ENCODE measurements at places on chromosomes 1 and 21.

DNA sequence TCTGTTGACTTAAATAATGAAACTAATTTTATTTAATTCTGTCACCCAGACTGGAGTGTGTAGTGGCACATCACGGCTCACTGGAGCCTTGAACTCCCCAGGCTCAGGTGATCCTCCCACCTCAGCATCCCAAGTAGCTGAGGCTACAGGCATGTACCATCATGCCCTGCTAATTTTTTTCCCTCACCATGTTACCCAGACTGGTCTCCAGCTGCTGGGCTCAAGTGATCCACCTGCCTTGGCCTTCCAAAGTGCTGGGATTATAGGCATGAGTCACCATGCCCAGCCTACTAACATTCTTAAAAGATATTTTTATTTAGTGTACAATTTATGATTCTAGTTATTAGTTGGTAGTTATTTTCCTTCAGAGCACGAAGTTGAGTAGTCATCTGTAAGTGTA, 49.5 kb downstream of the NRDC start:
- DNase-seq: no peak

GRCh38 chr1:68442822-68443556, 6.8 kb downstream of the RPE65 start:
- peak; percentile 55 for DNase-seq

DNA sequence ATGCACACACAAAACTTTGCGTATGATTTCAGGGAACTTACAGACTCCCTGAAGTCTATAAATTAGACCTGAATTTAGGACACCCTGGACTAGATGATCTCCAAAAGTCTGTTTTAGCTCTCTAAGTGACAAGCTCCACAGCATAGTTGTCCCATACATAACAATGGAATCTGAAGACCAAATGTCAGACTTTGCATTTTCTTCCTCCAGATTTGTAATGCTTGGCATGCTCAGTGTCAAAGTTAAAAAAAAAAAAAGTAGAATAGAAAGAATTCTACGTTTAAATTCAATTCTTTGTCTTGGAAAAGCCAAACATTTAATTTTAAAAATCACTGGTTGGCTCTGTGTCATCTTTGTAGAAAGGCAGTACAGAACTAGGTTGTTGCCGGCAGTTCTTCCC, 66.7 kb downstream of the OLFML2B start:
- DNase-seq: no peak

- no peak for DNase-seq
Observed at GRCh38 chr1:78091215-78091813, 45.5 kb downstream of the GIPC2 start.

DNA sequence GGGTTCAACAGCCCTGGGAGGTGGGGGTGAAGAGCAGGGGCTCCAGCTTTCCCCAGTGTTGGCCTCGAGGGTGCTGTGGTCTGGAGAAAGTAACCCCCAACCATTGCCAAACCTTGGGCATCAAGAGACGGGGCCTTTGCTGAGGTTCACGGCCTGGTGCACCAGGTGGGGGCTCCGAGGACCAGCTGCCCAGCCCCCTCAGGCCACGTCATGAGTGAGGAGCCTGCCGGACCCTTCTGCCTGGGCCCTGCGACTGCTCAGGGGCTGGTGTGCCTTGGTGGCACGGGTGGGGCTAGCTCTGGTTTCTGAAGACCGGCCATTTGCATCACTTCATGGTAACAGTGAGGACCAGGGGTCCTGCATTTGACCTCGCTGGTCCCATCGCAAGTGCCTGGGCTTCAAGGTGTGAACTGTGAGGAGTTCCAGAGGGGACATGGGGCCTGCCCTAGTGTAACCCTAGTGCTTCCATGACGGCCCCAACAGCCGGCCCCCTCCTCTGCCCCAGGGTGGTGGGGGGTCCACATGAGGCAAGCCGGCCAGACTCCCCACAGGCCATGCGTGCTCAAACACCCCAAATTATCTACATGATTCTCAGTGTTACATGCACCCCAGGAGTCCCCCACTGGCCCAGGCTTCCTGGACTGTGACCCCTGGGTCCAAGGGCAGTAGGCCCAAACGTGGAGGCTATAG, 13.5 kb downstream of the MORN1 start:
- DNase-seq: no peak

DNA sequence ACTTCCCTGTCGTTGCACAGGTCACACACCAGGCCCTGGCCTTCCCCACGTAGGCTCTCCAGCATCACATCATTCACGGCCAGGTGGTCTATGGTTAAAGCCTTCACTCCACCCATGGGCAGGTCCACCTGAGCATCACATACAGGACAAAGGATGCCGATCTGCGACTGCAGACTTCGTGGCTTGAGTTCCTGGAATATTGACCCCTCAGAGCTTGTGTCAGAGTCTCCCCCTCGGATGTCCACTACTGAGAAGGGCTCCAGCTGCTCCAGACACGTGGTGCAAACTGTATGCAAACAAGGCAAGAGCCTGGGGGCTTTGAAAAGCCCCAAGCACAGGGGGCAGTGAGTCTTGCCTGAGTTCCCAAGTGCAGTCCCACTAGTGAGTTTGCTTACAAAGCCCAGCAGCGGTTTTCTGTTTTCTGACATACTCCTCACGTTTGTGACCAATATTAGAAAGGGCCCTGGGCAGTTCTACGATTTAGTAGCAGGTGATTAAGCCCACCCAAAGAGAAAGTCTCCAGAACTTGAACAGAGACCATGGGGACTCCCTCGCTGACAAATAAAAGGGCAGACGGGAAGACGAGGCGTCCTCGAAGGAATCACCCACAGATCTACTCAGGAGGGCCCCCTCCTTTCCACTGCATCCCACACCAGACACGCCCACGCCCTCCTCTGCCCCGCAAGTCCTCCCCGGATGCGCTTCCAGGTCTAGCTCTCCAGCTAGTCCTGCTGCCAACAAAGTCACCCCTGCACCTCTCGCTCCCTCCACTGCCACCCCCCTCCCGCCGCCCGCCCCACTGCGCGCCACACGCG, 568 bp downstream of the TRIM45 start:
- DNase-seq: no peak

Measured in HS-27A (cell line).